ENCODE measurements at places on chromosomes 12 and 14.
A peak's percentile ranks its signal among the peaks of the same experiment; 100 is the strongest.

DNA sequence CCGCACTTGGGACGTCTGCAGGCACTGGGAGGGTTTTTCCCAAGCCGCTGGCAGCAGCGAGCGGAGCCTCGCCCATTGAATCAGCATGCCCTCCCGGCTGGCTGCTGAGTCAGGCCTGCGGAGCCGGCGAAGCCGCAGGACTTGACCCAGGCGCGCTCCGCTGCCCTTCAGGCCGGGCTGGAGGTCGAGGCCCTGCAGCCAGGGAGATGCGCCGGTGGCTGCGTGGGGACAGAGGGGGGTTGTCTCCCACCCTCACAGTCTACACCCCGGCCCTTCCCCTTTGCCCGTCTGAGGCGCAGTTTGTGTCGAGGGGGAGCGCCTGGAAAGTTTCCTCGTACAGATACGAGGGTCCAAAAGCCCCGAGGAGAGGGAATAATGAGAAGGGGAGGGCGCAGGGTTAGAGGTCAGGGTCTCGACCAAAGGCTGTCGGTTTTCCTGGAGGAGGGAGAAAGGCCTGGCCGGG lies 759 bp upstream of the KLC1 start:
- DNase-seq, result peak; percentile 74

GRCh38 chr14:68327231-68327630 lies 465.6 kb downstream of the ZFP36L1 start:
- DNase-seq, result no peak

DNA sequence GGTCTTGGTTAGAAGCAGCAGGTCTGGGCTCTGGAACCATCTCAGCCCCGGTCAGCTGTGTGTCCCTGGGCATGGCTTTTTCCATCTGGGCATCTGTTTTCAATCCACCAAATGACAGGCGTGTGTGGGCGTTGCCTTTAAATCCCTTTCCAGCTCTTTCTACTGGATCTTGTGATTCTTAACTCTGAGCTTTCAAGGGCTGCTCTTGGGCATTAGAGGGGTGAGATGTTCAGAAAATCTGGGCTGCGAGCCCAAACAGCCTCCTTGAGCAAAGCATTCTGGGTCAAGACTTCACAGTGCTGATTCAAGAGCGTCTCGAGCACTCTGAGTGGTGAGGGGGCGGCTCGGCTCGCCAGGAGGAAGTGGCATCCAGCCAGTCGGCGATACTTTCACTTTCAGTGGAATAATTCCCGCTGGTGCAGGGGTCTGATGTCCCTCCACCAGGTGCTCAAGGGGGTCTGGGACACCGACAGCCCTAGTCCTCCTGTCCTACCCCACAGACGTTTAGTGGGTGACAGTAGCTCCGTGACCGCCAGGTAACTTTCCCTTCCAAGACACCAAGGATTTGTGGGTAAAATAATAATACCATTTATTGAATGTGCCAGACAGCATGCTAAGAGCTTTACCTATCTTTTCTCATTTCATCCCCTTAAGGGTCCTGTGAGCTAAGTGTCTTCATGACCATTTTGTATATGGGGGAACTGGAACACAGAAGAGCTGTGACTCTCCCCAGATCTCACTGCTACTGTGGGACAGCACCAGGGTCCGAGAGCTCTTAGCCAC lies 114.0 kb downstream of the PLXNC1 start:
- peak; percentile 95 for DNase-seq

DNA sequence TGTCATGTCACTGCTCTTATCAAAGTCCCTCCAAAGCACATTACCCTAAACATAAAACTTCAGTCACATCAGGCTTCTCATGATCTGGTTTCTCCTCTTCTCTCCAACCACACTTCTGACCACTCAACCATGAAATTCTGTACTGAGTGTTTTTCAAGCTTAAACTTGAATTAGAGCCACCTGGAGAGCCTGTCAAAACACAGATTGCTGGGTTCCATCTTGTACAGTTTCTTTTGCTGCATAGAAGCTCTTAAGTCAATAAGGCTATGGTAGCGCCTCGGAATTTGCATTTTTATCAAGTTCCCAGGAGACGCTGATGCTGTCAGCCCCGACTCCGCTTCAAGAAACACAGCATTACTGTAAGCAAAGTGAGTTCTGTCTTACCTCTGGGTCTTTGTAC lies 16.4 kb upstream of the SRRM4 start:
- no peak for DNase-seq

GRCh38 chr14:51846631-51847488 lies 13.6 kb upstream of the GNG2 start:
- DNase-seq, result peak; percentile 68

- no peak for DNase-seq
These were observed 8.0 kb upstream of the KRT8 start for GRCh38 chr12:52912711-52913430.

GRCh38 chr14:53900499-53900898 lies 56.1 kb downstream of the BMP4 start:
- peak; percentile 58 for DNase-seq

- DNase-seq, result peak; percentile 80
These were observed 9.4 kb upstream of the HVCN1 start for GRCh38 chr12:110698171-110698902.

GRCh38 chr12:108553799-108554198 lies 7.2 kb downstream of the SART3 start:
- no peak for DNase-seq

DNA sequence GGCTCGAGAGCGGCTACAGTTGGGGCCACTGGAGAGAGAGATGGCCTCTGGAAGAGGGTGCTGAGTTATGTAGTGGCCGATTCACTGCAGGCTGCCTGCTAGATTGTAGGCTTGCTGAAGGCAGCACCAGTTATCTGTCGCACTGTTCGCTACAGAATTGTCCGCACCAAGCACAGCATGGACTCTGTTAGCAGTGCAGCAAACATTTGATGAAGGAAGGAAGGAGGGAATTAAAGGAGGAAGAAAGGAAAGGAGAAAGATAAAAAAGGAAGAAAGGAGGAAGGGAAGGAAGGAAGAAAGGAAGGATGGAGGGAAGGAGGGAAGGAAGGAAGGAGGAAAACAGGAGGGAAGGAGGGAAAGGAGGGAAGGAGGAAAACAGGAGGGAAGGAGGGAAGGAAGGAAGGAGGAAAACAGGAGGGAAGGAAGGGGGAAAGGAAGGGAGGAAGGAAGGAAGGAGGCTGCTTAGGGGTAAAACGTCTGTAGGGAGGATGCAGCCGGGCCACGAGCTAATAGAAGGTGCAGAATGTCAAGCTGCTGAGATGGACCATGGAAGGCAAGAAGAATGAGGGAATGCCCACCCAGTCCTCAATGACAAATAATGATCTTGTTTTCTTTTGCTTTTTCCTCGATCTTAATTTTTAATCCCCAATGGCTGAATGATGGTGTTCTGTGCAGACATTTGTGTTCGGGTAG lies 27.3 kb upstream of the ADIPOR2 start:
- no peak for DNase-seq

GRCh38 chr12:15541996-15542631 lies 219.8 kb downstream of the PTPRO start:
- no peak for DNase-seq

DNA sequence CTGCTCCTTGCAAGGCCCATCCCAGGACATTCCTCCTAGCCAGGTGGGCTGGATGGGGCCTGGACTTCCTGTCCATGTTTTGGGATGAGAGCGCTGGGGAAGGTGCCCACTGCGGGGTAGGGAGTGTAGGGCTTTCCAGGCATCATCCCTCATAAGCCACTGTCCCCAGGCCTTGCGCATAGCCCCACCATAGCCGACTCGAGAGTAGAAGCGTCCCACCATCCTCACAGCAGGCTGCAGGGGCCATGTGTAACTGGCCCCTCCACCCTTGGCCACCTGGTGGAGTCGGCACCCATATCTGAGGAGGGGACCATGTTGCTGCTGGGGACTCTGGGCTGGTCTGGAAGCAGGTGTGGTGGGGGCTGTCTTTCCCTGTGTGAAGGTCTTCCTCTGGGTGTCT lies 30.5 kb downstream of the SH2B3 start:
- no peak for DNase-seq

DNA sequence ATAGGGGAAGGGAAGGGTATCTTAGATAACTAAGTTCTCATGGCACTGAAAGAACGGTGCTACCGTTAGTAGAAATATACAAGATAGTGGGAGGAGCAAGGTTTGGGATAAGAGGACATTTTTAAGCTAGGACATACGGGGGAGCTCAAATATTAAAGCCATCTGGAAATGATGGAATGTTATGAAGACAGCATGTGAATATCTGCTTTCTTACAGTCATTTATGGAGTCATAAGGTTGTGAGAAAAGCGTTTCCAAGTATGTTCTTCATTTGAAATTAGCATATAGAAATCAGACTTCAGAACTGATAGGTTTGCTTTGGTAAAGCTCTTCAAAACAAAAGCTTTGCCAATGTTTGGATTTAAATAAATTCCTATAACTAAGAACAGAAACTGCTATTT lies 62.3 kb downstream of the OTOGL start:
- no peak for DNase-seq

DNA sequence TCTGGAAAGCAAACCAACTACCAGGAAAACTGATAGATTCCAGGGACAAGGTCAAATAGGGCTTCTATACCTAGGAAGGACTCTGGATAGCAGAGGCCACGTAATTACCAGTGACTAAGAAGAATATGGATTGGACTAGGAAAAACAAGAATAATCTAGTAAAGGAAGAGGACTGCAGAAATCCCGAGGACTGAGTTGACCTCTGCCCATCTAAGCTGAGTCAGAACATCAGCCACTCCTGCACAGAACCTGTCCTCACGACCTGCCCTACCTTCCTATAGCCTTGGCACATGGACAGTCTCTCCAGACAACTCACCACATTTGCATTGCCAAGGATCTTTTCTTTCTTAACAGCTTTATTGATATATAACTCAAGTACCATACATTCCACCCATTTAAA lies 2.3 kb downstream of the OR6J1 start:
- DNase-seq, result no peak

GRCh38 chr12:50066402-50066801 lies 9.0 kb downstream of the ASIC1 start:
- DNase-seq, result no peak

DNA sequence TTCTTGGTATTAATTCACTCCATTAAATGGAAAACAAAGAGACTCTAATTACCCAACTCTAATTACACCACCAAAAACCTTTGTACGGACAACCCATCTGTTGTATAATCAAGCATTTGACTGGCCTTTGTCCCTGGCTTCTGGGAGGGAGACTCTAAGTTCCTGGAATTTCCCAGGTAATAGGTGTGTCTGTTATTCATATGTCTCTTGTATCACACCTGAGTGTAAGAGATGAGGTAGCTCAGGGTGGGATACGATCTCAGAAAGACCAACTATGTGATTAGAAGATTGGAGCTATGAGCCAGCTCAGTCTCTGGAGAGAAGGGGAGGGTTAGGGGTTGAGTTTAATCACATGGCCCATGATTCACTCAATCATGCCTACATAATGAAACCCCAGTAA lies 94.7 kb upstream of the PLXNC1 start:
- no peak for DNase-seq

DNA sequence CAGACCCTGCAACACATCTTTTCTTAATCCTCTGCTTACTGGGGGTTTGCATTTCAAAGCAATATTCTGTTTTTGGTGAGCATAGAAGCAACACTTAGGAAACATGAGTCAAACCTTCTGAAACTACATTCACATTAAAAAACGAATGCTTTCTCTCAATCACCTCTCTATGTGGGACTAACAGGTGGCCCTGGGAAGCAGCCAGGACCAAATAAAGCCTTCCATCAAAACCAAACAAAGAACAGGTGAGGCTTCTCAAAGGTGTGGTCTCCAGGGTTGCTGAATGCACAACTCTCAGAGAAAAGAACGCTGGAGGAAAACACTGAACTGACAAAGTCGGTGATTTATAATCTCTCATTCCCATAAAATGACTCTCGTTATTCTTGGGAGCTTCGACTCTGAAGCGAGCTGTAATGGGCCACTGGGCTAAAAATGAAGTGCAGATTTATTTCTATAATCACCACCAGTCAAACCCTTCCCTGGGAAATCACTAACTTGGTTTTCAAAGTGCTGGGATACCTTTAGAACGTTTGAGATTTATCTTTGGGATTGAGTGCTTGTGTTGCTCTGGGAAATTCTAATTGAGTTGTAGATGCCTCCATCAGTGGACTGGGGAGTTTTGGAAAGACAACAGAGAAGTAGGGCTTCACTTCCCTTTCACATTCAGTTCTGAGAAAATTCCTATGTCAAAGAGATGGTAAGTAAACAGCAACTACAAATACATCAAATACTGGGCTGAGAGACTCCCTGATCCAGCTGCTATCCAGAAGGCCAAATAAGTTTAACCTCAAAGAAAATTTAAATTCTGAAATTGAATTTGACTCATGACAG lies 262.0 kb upstream of the TMPO start:
- DNase-seq, result peak; percentile 18
